ENCODE measurements at places on chromosomes 6 and 20.

DNA sequence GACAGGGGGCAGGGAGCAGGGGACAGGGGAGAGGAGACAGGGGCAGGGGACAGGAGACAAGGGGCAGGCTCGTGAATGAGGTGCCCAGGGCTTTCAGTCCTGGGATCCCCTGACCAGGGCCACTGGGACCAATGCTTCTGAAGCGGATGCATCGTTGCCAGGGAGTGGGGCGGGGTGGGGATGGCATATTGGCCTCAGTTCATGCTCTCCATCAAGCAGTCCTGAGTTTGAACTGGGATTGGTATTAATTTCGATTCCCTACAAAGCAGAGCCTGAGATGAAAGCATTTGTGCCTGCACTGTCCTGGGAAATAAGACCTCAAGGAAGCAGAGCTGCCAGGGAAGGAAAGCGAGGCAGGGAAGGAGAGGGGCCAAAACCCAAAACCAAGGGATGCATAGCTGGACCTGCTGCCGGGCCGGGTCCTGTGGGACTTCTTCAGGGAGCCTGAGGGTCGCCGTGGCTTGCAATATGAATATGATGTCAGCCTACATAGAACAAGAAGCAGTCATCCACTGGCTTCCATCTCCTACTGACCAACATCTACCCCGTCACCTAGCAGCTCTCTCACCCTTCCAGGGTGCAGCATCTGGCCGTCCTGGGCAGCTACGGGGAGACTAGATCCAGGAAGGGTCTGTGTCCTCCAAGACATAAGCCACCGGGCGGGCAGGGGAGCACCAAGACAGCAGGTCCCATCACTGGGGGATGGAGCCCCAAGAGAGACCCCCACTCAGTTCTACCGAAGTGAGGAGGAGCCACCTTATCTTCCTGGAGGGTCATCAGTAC is 233.3 kb downstream of the SYNDIG1 start:
- DNase-seq = no peak

GRCh38 chr6:47475319-47475816 is 2.2 kb upstream of the CD2AP start:
- DNase-seq = no peak

GRCh38 chr6:15342114-15342513 is 96.2 kb downstream of the JARID2 start:
- no peak for DNase-seq

GRCh38 chr20:63100174-63100925 is 93.6 kb upstream of the BHLHE23 start:
- no peak for DNase-seq

GRCh38 chr20:63749597-63750508 is 10.3 kb downstream of the SLC2A4RG start:
- no peak for DNase-seq

DNA sequence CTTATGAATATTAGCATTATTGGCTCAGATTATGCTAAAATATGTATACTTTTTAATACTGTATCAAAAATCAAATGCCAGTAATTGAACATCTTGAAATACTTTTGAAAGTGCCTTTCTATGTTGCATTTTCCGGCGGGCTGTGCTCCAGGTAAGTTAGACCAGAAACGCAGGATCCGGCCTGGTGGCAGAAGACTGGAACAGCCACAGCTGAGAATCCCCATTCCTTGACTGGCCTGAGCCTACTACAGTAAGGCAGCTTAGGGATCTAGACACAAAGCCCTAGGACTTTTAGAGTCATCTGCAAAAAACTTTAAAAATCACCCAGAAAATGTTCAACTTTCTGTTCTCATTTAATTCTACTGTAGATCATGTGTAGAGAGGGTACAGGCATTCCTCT is 138.8 kb upstream of the C6orf118 start:
- no peak for DNase-seq

DNA sequence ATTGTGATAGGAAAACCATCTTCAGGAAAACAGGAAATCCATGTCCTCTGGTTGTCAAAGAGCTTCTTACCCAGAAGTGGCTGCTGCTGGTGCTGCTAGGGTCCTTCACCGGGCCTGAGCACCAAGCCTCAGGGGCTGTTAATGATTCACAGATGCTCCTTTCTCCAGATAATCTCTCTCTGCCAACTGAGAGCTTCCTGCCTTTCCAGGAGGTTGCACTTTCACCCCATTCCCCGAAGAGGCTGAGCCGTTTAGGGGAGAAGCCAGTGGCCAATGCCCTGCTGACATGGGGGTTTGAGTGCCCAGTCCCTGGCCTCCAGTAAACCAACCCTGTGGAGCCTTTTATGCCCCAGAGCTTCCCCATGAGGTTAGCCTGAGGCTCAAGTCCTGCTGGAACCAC is 122.4 kb downstream of the CBLN4 start:
- DNase-seq = no peak

- no peak for DNase-seq
These were observed 67.5 kb downstream of the PKHD1 start for GRCh38 chr6:52019881-52020280.

DNA sequence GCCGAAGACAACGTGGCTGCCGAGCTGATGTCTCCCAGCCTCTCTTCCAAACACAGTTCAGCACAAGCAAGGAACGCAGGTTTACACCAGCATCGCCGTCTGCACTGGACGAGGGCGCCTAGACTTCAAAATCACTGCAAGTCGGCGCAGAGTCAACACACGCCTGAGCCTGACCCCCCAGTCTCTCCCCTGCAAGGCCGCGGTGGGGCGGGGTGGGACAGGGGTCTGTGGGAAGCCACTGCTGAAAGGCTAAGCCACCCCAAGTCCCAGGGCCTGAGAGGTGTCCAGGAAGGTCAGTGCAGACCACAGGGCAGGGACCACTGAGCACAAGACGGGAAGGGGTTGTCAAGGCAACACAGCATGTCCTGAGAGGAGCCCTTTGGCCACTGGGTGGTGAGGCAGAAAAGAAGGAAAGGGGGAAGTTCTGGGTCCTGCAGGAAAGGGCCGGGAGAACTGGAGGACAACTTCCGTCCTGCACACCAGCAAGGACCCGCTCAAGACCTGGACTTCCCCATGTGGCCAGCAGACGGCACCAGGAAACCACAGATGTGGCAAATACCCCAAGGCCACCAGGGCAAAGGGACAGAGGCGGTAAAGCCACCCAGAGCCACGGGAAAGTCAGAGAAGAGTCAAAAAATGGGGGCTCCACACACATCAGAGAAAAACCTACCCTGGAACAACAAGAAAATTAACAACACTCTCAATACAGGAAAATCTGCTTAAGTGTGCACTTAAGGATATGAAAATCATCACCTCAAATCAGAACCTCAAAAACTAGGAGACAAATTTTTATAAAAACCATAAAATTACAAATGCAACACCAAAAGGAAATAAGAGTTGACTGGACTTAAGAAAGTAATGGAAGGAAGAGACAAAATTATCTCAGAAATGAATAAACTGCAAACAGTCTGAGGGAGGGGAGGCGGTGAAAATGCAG is 84.8 kb downstream of the TAF4 start:
- DNase-seq = peak; percentile 26

- DNase-seq = peak; percentile 83
These were observed 142.3 kb downstream of the LY86 start for GRCh38 chr6:6730831-6731230.

- DNase-seq = no peak
These were observed 126.1 kb upstream of the UST start for GRCh38 chr6:148620579-148621298.

- DNase-seq = peak; percentile 16
These were observed 90.1 kb upstream of the FKBP1C start for GRCh38 chr6:63121166-63121565.

DNA sequence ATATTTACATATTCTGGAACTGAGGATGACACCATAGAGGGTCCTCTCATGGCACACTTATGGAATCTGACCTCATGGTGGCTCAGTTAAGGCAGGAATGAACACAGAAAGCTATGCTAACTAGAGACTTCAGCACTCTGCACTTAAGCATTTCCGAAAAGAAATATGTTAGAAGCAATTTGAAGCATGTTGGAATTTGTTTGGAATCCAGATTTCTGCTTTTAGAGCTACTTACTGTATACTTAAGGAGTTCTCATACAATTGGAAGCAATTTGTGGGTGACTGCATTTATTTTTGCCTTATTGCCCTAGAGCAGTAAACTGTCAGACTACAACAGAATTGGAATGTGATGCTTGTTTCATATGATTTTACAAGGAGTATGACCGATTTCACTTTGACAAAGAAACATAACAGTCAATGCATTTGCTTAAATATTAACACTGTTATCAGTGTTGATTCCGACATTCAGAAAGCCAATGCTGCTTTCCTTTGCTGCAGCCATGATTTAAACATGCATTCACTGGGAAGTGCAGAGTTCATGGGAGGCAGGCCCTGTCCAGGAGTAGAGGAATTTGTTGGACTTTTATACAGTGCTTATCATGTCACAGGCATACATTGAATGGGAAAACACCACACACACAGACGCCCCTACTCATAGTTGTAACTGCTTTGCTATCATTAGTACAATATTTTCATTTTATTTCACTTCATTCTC is 244.4 kb downstream of the SAMD5 start:
- no peak for DNase-seq

- DNase-seq = no peak
These were observed 153.5 kb upstream of the OGFRL1 start for GRCh38 chr6:71134929-71135642.

- peak; percentile 63 for DNase-seq
These were observed 838.4 kb downstream of the DHX35 start for GRCh38 chr20:39800548-39800947.

- DNase-seq = no peak
These were observed 24.7 kb upstream of the CRISP1 start for GRCh38 chr6:49890988-49891387.

GRCh38 chr6:124960757-124961463 is 1.3 kb upstream of the RNF217 start:
- peak; percentile 26 for DNase-seq

DNA sequence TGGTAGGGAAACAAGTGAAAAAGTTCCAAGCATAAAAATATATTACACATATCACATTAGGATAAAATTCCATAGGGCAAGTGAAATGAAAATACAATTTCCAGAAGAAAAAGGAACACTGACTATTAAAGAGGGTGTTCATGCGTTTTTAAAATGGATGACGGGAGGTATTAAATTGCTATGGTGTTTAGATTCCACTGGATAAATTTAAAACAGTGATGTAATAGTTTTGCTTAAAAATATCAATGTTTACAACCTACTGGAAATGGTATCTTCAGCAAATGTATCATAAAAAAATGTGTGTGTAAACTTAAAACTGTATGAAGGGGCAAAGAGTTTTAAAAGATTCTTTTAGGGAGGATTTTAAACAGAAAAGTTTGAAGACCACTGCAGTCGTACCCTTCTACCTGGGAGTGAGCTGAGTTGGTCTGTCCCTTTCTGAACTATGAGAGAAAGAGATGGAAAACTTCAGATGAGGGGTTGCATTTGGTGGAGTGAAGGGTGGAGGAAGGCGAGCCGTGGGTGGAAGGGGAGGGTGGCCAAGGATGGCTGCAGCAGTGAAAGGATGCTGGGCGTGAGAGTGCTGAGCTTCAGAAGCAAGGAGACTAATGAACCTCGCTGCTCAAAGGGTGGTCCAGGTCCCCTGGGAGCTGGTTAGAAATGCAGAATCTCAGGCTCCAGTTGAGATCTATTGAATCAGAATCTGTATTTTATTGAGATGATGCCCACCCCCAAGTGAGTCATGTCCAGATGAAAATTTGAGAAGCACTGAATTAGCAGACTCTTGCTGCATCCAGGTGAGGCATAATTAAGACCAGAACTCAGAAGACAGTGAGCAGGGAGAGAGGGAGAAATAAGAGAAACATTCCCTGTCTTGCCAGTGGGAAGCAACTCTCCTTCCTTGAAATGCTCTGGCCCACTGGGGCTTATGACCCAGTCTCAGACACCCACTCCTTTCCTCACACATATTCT is 54.5 kb upstream of the MRPS10 start:
- DNase-seq = no peak

- DNase-seq = no peak
These were observed 190.3 kb downstream of the UTRN start for GRCh38 chr6:144475411-144475810.

- no peak for DNase-seq
These were observed 212.5 kb downstream of the C6orf118 start for GRCh38 chr6:165096868-165097267.

GRCh38 chr6:142323377-142323776 is 21.6 kb downstream of the ADGRG6 start:
- DNase-seq = peak; percentile 80

DNA sequence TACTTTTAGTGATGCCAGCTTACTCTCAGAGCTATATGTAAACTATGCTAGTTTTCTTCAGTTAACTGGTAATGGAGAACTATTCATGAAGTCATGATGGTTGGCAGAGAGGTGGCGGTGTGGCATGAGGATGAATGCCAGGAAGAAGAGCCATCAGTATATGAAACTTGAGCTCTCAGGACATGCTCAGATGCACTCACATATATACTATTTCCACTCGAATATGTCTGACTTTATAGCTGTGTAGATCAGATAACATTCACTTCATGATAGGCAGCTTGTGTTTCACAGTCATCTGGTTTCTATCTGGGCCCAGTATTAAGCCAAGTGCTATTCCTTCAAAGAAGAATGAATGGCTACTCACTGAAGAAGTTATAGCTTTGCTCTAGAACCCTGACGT is 46.2 kb upstream of the CEP85L start:
- DNase-seq = no peak

DNA sequence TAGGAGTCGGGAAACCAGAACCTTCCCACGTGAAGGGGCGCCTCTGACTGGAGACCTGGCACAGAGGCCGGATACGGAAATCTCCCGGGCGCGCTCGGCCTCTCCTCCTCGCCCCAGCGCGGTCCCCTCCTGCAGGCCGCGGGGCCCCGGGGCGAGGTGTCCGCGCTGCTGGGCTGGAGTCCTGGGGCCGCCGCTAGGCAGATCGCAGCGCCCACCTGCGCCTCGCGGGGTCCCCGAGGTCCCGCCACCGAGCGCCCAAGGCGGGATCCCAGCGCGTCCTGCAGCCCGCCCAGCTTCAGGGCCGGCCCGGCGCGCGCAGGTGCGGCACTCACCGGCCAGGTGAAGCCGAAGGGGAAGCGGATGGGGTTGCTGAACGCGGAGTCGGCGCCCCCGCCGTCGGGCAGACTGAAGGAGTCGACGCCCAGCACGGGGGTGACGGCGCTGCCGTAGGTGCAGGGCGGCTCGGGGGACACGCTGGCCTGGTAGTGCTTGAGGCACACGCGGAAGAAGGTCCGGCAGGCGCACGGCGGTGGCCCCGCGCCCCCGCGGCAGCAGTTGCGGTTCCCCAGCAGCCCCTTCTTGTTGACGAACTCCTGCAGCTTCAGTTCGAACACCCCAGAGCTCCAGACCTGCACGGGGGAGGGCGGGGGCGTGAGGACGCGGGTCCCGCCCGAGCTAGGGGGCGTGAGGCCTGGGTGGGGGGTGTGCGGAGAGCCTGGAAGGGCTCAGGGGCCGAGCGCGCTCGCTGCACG is 1.5 kb downstream of the DLL1 start:
- DNase-seq = no peak

GRCh38 chr6:117359581-117359980 is 66.2 kb downstream of the ROS1 start:
- no peak for DNase-seq

GRCh38 chr20:40704828-40705227 is 15.8 kb upstream of the MAFB start:
- no peak for DNase-seq

GRCh38 chr6:113654396-113654795 is 202.7 kb upstream of the MARCKS start:
- peak; percentile 99 for DNase-seq
